ENCODE measurements at places on chromosomes 7 and 10.

- no peak for DNase-seq
Measured at GRCh38 chr10:133544506-133544905, 17.3 kb downstream of the CYP2E1 start.

- DNase-seq, result no peak
Measured at GRCh38 chr7:156778668-156779067, 114.3 kb downstream of the LMBR1 start.

- no peak for DNase-seq
Measured at GRCh38 chr7:86643561-86644281, at the start of gene GRM3. Gene GRM3, plus strand, starts transcription at chr7:86643909. Its CDS starts 121,237 bp downstream, at chr7:86765146.

- no peak for DNase-seq
Measured at GRCh38 chr7:110130669-110131068, 960.3 kb upstream of the LRRN3 start.

- DNase-seq, result no peak
Measured at GRCh38 chr10:123316776-123317175, 162.6 kb downstream of the BUB3 start.

DNA sequence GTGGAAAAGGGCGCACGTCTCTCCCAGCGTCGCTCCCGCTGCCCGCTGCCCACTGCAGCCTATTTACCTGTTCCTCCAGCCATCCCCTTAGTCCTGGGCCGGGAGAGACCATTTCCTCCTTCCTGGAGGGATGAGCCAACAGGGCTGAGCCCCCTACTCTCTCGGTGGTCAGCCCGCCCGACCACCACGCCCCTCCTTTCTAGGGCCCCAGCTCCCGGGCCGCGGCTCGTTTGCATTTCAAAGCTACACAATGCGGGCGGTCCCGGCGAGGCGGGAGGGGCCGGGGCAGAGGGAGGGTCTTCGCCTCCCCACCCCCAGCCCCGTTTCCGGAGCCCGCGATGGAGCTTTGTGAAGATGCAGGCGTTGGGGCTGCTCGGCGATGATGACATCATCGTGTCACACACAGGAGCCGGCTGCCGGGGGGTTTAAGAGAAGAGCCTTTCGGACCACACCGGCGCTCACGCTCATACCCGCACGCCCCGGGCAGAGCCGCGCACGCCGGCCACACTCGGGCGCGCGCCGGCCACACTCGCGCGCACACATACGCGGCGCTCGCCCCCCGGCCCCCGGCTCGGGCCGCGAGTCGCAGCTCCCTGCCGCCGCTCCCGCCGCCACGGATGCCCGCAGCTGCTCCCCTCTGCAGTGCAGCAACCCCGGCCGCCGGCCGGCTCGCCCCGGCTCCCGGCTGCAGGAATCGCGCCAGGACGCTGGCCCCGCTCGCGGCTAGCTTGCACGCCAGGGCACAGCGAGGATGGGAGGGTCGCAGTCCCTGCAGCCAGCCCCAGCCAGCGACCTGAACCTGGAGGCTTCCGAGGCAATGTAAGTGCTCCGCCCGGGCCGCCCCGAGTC is 107.7 kb upstream of the BTBD16 start:
- no peak for DNase-seq

DNA sequence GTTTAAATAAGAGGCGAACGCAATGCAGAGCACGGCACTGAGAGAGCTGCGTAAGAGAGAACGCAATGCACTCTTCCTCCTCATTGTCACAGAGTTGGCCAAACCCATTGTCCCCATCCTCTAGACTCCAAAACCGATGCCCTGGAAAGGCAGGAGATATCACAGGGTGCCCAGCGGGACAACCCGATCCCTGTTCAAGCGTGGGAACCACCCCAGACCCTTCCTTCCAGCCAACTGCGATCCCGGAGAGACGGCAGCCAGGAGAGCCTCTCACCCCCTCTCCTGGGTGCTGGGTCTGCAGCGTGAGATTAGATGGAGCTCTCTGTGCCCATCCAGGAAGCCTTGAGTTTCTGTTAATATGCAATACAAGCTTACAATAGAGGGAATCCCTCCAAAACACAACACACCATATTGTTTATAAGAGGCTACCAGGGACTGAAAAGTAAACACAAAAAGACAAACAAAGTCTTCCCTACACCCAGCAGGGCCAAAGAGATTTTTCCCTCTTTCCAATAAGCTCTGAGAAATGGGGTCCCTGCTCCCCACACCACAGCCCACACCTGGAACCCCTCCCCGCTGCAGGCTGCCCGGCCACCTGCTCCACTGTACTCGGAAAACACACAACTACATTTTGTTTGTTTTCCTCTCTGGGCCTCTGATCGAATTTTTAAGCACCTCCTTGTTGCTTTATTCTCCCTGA is 187.6 kb downstream of the ADARB2 start:
- no peak for DNase-seq

DNA sequence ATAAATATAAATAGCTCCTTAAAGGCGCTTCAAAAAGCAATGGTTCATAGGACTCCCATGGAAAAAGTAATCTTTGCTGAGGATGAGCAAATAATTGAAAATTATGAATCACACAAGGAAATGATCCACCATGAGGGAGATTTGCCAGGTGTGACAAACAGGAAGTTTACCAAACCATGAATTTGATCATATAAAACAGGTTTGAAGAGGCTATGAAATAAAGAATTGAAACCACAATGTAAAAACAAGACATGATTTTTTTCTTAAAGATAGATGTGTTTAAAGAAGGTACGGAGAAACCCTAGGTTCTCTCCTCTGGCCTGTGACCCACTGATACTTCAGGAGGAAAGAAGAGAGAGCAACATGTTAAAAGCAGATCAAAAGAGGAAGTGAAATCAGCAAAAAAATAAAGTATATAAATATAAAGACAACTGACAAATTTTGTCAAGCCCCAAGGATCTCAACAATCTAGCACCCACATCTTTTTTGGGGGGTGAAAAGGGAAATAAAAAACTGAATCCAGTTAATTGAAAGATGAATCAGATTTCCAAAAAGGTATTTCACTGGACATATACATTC is 111.3 kb upstream of the ASAH2 start:
- DNase-seq, result no peak

GRCh38 chr7:30411173-30411572 is 67.4 kb downstream of the NOD1 start:
- no peak for DNase-seq

DNA sequence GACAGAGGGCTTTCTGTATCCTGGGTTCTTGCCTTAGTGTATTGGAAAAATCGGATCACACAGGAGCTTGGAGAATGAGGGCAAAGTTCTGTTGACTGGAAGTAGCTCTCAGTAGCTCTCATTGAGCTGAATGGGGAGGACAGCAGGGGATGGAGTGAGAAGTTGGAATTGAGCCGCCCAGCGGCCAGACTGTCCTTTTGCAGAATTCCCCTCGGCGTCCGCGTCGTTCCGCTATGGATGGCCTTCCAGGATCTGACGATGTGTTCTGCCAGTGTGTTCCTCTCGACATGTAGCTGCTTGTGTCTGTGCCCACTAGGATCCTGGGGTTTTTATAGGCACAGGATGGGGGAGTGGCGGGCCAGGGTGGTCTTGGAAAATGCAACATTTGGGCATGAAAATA is 351.8 kb upstream of the SEMA3A start:
- DNase-seq, result no peak

DNA sequence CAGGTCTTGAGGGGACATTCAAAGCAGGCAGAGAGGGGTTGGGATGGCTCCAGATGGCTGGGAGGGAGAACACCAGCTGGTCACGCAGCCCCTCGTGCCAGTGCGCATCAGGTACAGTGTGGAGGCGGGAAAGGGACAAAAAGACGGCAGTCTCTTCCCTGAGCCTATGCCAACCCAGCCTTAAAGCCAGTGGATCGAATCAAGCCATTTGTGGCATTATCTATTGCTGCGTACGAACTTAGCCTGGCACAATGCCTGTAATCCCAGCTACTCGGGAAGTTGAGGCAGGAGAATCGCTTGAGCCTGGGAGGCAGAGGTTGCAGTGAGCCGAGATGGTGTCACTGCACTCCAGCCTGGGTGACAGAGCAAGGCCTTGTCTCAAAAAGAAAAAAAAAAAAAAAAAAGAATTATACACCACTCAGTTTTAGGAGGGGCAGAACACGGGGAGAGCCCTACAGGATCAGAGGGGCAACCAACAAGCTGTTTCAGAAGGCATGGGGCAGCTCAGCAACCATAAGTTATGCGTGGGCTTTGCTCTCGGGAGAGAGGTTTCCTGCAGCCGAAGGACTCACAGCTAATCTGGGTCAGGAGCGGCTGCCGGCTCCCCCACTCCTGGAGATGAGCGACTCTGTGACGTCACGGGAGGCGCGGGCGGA is 356 bp upstream of the NDUFB2 start:
- DNase-seq, result peak; percentile 86

DNA sequence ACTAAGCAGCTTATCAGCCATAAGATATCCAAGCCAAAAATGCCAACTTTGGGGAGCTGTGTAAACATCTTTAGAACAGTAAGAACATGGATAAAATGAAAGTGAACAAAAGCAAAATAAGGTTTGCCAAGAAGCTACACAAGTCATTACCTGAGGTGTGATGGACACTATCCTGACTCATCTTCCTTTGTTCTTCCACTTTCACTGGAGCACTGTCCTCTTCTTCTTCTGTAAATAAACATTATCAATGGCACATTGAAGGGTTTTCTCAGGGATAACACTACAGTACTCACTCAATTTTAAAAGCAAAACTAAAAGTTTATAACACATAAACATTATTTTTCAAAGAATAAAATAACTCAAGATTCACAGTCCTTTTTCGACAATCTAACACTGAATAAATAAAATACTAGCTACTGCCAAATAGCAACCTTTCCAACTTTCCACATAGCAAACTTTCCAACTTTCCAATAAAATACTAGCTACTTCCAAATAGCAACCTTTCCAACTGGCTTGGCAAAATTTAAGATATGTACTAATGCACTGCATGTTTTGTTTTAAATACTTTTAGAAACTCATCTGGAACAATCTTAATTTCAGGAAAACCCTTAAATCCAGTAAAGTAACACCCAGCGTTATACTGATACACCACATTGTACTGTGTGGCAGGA is 174.1 kb downstream of the SKAP2 start:
- no peak for DNase-seq

GRCh38 chr7:38700116-38700515 is 68.9 kb upstream of the AMPH start:
- peak; percentile 4 for DNase-seq

DNA sequence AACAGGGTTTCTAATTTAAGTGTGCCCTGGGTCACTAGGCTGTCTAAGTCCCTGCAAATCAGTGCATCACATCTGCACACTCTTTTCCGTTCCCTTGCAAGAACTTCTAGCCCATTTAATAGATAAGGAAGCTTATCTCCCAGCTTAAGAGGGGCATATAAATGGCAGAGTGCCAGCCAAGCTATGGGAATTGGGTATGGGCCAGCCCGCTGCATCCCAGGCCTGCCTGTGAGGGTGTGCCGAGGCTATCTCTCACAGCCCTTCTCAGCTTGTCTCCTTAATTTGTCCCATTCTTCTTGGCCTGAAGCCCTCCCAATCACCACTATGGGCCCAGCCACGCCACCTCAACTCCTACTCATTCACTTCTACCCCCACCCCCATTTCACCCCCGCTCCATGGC is 14.7 kb downstream of the AQP1 start:
- DNase-seq, result no peak

- no peak for DNase-seq
Measured at GRCh38 chr7:135777626-135778398, 29.2 kb upstream of the FAM180A start.

DNA sequence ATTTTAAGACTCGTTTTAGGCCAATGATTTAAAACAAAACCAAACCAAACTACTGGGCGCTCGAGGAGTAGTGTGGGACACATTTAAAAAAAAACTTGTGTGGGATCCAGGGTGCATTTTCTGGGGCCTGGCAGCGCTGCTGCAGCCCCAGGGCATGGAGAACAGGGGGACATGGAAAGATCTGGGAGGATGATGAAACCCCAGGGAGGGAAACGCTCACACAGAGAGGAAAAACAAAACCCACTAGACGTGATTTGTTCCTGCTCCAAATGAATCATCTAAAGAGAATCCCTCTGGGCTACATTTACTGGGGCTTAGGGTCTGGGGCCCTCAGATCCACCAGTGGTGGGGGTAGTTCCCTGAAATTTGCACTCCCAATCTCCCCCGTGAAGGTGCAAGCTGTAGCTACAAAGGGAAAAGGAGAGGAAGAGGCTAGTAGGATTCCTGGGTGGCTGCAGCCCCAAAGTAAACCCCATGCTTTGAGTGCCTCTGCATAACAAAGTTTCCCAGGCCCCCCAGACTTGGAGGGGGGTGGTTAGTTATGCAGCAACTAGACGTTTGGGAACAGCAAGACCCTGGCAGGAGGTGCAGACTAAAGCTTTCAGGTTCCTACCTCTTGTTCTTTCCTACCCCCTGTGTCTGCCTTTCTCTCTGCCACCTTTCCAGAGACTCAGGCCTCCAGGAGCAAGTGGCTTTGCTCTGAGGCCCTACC is 14.5 kb upstream of the HOXA13 start:
- DNase-seq, result no peak

- DNase-seq, result no peak
Measured at GRCh38 chr10:99406149-99406548, 24.3 kb downstream of the GOT1 start.

DNA sequence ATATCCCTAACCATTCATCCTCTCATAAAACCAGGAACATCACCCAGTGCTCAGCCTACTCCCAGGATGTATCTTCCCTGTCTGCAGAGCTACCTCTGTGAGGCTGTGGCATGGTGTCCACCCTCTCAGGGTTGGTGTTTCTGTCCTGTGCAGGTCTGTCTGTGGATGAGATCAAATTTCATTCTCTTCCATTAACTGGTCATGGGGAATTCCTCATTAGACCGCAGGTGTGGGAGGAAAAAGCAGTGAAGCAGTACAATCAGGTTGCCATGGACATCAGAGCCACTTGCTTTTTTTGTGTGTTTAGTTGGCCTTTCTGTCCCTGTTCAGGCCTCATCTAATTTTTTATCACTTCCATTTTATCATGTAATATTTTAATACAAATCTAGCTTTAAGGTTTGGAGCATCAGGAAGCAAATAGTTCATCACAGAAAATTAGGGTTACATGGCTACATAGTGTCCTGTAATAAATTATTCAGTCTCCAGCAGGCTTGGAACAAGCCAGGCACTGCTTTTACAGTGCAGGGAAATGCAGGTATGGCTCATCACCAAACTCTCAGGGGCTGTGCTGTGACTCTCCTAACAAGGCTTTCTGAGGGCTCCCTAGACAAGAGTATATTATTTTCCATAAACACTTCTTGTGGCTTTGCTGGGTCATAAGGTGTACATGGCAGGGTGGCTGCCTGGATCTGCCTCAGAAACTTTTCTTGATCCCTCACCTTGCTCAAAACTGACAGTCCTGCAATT is 594.9 kb upstream of the IGFBP3 start:
- DNase-seq, result no peak

- no peak for DNase-seq
Measured at GRCh38 chr10:26310361-26310760, 93.8 kb downstream of the GAD2 start.

DNA sequence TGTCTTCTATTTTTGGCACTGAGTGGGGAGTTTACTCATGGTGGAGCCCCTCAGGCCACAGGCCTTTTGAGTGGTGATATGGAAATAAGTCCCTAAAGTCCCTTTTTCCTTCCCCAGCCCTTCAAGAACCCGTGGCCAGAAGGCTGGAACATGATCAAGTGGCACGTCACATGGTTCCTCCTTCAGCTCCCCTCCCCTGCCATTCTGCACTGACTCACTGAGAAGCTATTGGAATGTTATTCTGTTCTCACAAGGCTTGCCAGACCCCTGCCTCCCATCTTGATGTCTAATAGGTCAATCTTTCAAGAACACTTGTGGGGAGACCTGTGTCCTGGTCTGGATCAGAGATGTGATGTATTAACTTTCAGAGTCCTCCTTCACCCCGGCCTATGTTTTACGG is 279.8 kb downstream of the SEC23IP start:
- no peak for DNase-seq

GRCh38 chr7:91034459-91035368 is 229.5 kb upstream of the FZD1 start:
- no peak for DNase-seq

- no peak for DNase-seq
Measured at GRCh38 chr10:13820964-13821337, 234.2 kb downstream of the PRPF18 start.
